Glomerular endothelial cell (primary cell): ENCODE measurements at places on chromosomes 16 and 17. TPM values are rescaled to one million over a fixed set of nuclear protein-coding genes. Genes with fewer than 3 reads are reported as not detected.

GRCh38 chr17:77146882-77147281 lies 6.1 kb downstream of the SEC14L1 start:
- no peak for DNase-seq

DNA sequence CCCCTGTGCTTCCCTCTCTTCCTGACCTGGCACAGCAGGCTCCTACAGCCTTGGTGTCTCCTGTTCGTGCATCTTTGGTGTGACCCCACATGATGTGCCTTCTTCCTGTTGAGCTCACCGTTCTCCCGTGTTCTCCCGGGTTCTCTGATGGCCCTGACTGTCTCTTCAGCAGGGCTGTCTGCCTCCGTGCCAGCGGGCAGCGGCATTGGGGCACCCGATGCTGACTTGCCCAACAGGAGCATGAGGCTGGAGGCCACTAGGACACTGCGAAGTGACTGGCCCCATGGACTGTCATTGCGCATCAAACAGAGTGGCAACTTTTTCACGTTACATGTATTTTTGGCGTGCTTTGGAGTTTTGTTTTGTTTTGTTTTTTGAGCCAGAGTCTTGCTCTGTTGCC lies 22.4 kb downstream of the CRAMP1 start:
- no peak for DNase-seq

GRCh38 chr16:20348365-20349185 lies 3.9 kb downstream of the UMOD start:
- DNase-seq, result no peak

GRCh38 chr17:82568997-82569393 lies 49.5 kb downstream of the FOXK2 start:
- no peak for DNase-seq

Gene KRT25
- total RNA-seq, result not detected in 2 replicates

Gene CCL17
- total RNA-seq, result not detected in 2 replicates

GRCh38 chr16:86038926-86039310 lies 140.0 kb downstream of the IRF8 start:
- DNase-seq, result no peak

DNA sequence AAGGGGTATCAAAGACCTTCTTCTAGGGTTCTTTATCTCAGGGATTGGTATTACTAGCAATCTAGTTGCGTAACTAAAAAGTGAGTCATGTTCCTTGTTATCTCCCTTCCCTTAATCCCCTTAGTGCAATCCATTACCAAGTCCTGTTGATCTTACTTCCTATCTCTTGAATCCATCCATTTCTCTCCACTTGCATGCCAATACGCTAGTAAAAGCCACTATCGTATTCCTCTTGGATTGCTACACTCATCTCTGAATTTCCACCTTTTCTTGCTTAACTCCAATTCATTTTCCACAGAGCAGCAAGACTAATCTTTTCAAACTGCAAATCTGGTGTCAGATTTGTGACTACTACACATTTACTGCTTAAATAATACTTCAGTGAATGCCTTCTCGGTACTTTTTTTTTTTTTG lies 1.8 kb upstream of the ADAT1 start:
- no peak for DNase-seq

GRCh38 chr16:72094266-72094610 lies 591 bp downstream of the DHX38 start:
- no peak for DNase-seq

Gene WNT9B
- total RNA-seq, result not detected in 2 replicates

DNA sequence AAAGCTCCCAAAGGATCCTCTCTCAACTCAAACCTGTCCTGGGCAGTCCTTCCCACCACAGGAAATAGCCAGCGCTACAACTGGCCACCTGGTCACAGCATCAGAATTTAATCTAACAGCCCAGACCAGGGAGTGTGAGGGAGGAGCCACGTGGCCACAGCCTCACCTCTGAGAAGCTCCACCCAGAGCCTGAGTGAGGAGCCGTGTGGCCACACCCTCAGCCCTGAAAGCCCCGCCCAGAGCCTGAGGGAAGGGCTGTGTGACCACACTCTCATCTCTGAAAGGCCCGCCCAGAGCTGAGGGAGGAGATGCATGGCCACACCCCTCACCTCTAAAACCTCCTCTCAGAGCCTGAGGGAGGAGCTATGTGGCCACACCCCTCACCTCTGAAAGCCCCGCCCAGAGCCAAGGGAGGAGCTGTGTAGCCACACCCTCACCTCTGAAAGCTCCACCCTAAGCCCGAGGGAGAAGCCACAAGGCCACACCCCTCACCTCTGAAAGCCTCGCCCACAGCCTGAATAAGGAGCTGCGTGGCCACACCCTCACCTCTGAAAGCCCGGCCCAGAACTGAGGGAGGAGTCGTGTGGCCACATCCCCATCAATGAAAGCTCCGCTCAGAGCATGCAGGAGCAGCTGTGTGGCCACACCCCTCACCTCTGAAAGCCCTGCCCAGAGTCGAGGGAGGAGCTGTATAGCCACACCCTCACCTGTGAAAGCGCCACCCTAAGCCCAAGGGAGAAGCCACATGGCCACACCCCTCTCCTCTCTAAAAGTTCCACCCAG lies 28.6 kb downstream of the SLC38A8 start:
- DNase-seq, result no peak

Gene DNAAF8
- total RNA-seq, result 0.68 and 1.8 TPM in 2 replicates

Gene RILP
- 17.1 and 34.2 TPM in 2 replicates for total RNA-seq

DNA sequence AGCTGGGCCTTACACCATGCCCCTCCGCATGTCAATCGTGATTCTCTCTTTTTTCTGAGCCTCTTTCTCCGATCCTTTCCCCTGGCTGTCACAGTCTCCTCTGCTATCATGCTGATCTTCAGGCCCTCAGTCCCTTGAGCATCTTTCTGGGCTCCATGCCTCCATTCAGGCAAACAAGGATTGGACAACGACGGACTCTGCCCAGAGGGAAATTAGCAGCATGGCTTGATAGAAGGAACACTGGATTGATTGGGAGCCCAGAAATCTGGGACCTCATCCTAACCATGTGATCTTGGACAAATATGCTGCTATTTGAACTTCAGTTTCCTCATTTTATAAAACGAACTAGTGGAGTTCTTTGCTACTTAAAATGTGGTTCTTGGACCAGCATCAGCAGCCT lies 19.6 kb upstream of the PHF12 start:
- no peak for DNase-seq

Gene IQCK
- total RNA-seq, result 36.1 and 52.3 TPM in 2 replicates

DNA sequence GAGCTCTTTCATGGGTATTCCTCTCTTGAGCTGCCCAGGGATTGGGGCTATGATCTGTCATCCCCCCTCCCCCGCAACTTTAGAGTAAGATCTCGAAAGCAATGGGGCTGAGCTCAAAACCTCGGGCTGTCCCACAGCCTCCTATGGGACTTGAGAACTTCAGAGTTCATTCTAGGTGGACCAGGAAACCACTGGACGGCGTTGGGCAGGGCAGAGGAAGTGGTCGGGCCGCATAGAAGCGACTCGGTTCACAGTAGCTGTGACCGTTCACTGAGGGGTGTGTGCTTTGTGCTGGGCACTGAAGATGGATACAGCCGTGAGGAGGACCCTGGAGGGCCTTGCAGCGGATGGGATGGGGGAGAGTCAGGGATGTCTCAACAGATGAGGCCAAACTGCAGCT lies 292.0 kb downstream of the CPPED1 start:
- DNase-seq, result no peak
